Activated T-cell treated with anti-CD3 and anti-CD28 coated beads, Interleukin-2, amount 50 U/mL, for 72 hours (primary cell): ENCODE measurements at places on chromosomes 12 and 14.

- DNase-seq, result no peak
These were observed 5.6 kb upstream of the TTC9 start for GRCh38 chr14:70635971-70636595.

DNA sequence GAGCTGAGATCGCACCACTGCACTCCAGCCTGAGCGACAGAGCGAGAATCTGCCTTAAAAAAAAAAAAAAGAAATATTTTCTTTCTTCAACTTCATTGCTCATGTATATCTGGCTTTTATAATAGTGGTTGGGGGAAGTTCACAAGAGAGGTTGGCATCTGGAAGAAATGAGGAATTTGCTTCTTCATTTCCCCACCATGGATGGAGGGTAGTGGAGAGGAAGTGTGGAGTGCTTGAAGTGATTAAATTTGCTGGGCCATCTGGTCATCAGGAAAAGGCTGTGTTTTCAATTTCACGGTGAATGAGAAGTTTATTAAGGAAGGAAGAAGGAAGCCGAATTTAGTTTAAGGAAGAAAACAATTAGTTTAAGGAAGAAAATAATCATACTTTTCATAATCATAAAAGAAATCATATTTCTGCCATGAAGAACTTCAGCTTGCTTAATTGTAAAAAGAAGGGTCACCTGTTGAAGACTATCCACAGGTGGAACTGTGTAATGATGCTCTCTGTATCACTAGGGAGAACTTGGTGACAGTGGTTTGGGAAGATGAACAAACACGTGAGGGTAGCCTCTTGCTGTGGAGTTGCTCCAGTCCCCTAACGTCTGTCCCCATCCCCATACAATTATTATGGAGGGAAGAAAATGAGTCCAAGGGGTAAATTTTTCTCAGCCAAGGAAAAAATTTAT lies 197.3 kb upstream of the ARHGAP5 start:
- no peak for DNase-seq

DNA sequence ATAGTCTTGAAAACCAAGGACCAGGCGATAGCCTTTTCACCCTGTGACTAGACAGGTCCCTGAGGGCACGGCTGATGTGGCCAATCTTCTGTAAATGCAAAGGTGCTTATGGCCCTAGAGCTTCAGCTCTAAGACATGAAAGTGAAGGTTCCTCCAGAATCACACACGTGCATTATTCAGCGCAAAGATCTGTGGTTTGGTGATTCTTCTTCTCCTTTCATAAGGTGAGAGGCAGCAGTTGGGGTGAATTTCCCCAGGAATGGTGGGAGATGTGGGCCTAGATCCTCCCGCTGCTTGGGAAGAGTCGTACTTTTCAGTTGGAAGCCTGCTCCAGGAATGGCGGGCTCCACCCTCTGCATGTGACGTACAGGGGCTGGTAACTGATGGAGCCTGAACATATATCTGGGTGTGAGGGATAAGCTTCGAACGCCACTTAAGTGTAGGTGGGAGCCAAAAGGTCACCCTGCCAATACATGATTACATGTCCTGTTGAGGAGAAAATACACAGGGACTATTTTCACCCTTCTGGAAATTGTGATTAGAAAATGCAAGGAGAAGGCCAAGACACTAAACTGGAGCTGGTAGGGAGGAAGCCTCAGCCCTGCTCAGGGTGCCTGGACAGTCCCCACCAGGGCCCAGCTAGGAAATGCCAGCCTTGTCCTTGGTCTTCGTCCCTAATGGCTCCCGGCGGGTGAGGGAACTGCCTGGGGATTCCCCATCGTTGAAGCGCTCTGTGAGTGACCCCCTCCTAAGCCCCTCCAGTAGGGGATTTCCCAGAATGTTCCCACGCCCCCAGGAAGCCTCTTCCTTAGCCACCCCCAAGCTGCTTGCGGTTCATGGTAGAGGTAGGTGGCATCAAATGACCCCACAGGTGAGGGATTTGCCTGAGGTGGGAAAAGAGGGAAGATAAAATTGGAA lies 17.6 kb downstream of the BATF start:
- peak; percentile 68 for DNase-seq

DNA sequence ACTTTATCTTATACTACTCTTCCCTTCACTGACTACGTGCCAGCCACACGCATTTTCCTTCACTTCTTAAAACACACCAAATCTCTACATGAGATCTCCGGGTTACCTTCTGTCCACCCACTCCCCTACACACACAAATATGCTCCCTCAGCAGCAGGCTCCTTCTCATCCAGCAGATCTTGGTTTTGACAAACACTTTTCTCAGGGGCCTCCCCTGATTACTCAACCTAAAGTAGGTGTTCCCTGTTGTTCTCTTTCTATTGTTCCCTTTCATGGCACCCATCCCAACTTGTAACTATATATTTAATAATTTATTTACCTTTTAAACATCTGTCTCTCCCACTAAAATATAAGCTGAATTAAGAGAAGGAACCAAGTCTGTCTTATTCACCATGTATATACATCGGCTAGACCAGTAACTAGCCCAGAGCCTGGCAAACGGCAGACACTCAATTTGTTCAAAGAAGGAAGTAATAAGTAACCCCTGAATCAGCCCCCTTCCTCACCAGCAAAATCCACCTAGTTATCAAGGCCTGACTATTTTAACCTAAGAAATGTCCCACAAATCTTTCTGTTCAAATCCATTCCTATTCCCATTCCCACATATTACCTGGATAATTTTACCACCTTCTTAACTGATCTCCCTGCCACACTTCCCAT lies 2.7 kb downstream of the C2CD5 start:
- no peak for DNase-seq

GRCh38 chr14:63454863-63455622 lies 88.1 kb downstream of the PPP2R5E start:
- no peak for DNase-seq

DNA sequence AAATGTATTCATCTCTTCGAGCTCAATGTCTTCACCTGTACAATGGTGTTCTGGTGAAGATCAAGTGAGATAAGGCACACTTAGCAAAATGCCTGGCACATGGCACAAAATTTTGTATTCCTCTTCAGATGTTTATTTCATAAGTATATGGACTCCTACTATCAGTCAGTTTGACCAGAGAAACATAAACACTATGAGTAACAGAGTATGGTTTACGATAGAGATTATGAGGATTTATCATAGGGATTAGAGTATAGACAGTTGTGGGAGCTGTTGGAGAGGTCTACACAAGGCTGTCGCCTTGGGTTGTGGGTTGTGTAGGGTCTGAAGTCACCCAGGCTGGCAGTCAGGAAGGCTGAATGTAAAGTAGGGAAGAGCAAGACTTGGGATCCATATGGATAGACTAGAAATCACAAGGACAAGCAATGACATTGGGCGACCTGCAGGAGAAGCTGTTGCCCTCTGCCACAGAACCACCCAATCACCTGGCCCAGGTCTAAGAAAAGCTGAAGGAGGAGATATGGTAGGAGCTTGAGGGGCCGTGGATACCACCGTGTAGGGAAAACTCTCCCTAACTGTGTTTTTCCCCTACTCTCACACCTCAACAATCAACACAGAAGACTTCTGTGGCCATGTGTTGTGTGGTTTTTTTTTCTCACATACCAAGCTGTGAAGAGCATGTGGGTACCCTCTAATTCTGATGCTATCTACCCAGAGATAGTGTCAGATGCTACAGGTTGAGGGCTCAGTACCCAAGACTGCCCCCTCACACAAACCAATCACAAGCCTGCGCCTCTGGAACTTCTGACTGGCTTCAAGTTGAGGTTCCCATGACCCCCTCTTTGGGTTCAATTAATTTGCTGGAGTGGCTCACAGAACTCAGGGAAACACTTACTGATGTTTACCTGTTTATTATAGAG lies 27.2 kb upstream of the RESF1 start:
- no peak for DNase-seq

DNA sequence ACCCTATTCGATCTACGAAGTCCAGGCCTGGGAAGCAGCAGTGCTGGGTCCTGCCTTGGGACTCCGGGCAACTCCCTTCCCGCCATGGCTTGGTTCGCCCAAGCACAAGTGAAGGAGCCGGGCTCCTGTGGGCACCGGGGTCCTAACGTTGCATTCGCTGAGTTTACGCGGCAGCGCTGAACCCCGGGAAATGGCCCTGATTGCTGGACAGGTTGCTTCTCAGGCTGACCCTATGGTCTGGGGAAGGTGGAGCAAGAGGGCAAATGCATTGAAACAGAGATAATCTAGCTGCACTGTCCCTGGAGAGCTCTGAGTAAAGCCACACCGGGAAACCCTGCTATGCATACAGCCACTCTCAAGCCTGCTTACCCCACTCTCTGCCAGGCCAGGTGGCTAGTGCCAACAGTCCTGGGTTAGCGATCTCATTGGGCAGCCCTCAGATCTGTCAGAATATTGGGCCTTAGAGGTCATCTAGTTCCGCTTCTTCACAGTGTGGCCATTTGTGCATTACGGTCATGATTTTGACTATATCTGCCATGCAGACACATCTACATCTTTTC lies 11.3 kb downstream of the SYNE3 start:
- DNase-seq, result no peak

GRCh38 chr14:93017301-93017797 lies 94.4 kb downstream of the CHGA start:
- DNase-seq, result no peak

DNA sequence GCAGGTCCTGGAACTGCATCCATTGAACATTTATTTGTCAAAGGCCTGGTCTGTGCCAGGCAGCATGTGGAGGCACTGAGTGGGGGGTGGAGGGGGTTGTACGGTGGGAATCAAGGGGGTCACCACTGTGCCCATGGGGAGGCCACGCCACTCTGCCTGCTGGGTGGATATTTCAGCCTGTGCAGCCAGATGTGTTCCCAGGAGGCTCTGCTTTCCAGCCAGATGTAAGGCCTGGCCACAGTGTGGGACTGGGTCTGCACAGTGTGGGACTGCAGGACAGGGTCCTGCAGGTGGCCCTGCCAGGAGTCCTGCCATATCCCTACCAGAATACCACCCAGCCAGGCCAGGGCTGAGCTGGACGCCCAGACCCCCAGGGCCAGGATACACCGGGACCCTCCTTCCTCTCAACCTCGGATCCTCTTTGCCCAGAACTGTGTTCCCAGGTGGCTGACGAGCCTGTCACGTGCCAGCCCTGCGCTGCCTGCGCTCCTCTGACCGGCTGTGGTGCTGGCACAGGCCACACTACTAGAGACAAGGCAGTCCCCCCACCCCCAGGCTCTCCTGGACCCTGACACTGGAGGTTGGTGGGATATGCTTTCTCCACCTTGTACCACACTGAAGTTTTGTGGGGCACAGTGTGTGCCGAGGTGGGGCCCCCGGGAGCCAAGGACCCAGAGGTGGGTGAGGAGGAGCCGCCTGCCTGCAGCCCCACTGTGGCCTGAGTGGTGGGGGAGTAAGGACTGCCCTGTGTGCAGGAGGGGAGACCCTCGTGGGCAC lies 17.5 kb downstream of the XRCC3 start:
- DNase-seq, result no peak

DNA sequence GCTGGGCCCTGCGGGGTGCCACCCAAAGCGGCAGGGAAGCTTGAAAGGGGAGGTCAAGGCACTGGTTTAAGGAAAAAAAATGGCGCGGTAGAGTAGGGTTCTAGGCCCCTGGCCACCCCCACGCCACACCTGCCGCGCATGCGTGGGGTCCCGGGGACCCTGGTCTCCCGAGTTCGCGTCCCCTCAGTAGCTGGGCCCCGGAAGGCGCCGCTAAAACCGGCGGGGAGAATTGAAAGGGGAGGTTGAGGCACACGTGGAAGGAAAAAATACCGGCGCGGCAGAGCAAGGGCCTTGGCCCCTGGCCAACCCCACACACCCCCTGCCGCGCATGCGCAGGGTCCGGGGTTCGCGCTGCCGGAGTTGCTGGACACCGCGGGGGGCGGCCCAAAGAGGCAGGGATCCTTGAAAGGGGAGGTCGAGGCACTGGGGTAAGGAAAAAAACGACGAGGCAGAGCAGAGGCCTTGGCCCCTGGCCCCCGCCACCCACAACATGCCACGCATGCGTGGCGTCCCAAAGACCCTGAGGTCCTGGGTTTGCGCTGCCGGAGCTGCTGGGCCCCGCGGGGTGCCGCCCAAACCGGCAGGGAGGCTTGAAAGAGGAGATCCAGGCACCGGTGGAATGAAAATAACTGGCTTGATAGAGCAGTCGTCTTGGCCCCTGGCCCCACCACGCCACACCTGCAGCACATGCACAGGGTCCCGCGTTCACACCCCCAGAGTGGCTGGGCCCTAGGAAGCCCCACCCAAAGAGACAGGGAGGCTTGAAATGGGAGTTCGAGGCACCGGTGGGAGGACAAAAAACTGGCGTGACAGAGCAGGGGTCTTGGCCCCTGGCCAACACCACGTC lies 314.5 kb downstream of the ALG10 start:
- DNase-seq, result no peak

GRCh38 chr12:53102883-53103807 lies at the start of gene SOAT2:
Gene SOAT2, plus strand, starts transcription at chr12:53103486. Its CDS starts 92 bp downstream, at chr12:53103578.
- peak; percentile 76 for DNase-seq

GRCh38 chr12:46351886-46352650 lies 20.5 kb downstream of the SLC38A2 start:
- no peak for DNase-seq

DNA sequence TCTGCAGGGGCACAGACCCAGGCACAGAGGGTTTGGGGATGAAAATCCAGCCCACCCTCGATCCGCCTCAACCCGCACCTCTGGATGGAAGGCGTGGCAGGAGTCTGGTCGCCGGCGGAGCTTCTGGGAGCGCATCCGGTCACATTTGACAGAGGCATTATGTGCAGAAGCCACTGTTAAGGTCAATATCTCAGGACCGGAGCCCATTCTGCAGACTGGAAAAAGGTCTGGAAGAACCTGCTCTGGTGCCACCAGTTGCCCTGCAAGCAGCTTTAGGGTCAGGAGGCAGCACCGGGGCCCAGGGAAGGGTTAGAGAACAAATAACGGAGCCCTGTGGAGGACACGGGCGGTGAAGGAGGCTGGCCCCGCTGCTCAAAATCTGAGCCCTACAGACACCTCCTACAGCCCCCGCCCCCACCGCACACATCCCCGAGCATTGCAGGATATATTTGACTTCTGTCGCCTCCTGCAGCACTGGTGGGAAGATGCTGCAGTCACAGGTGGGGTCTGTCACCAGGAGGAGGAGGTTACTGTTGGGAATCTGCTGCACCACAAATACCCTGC lies 25.1 kb upstream of the LRTM2 start:
- DNase-seq, result no peak

DNA sequence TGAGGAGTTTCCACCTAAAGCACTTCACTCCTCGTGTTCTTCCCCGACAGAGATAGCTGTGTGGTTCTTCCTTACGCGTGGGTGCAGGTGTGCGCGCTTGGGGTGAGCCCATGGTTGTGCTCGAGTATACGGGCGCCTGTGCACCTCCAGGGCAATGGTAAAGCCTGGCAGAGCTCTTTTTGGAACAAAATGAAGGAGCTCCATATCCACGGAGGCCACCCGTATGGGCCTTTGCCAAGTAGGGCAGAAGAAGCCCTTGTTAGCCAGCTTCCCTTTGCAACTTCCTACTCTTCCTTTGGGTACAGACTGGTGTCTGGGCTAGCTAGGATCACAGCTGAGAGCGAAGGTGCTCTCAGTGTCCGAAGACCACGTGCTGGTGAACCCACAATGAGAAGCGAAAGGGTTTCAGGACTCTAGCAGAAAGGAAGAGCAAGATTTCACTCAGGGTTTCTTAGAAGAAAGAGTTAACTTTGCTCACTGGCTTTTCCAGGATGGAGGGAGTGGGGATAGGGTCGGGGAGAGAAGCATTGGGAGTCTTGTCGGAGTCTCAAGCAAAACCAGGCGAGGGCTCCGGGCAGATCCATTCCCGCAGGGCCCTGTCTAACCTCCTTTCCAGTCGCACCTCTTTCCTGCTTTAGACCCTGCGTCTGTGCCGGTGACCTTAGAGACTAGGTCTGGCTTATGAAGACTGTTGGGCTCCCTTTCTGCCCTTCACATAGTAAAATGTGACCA lies 960 bp upstream of the LRFN5 start:
- DNase-seq, result no peak
